ENCODE measurements at places on chromosomes 4 and X.

- DNase-seq, result peak; percentile 1
Measured at GRCh38 chrX:141619336-141619735, 29.8 kb downstream of the SPANXA2 start.

- no peak for DNase-seq
Measured at GRCh38 chrX:132206259-132206658, 13.0 kb downstream of the RAP2C start.

DNA sequence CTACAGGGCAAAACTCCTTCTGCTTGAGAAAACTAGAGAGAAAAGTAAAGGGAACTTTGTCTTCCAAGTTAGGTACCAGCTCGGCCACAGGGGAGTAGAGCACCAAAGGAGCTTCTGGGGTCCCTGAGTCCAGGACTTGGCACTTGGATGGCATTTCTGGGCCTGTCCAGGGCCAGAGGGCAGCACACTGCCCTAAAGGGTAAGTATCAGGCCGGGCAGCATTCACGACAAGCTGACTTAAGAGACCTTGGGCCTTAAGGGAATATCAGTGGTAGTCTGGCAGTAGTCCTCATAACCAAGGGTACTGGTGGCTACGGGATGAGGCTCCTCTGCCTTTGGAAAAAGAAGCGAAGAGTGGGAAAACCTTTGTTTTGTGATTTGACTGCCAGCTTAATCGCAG, 632.7 kb downstream of the KLHL13 start:
- DNase-seq, result no peak

- no peak for DNase-seq
Measured at GRCh38 chr4:12924253-12924652, 559.9 kb downstream of the RAB28 start.

- no peak for DNase-seq
Measured at GRCh38 chrX:87067795-87068369, 449.7 kb upstream of the KLHL4 start.

- DNase-seq, result no peak
Measured at GRCh38 chr4:163649557-163650091, 155.1 kb downstream of the TMA16 start.

GRCh38 chr4:137994853-137995252, 247.3 kb downstream of the SLC7A11 start:
- DNase-seq, result peak; percentile 69

GRCh38 chrX:149255860-149256259, 249.2 kb downstream of the IDS start:
- no peak for DNase-seq

DNA sequence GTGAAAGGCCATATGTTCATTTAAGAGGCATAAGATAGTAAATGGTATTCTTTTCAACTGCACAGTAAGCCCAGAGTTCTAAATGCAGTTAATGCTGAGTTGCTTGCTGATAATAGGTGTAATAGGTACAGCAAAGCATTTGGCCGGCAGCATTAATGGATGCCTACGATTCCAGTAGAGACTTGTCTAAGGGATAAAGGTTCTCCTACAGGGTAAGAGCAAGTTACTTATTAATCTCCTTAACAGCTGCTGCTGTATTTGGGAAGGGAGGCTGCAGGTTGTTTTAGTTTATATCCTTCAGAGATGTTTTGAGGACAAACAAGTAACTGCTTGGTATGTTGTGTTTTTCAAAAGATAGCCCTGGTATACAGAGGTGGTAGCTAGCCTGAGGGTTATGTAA, 16.8 kb downstream of the TSPAN7 start:
- DNase-seq, result no peak

GRCh38 chr4:121943941-121944340, 7.9 kb downstream of the TRPC3 start:
- no peak for DNase-seq

DNA sequence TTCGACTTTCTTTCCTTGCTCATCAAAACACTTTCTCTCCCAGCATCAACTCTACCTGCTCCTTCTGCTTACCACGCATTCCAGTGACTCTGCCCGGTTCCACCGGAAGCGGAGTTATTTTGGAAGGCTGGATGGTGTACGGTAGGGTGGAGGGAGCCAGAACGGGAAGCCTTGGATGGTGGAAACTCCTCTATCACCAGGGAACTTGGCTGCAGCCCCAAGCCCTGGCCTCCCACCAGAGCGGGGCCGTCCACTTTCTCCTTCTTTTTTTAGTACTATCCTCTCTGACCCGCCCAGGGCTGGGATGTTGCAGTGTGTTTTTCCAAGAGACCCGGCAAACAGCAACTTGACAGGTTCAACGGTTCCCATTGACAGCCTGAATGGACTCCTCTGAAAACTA, 27.6 kb downstream of the ADGRG2 start:
- no peak for DNase-seq

DNA sequence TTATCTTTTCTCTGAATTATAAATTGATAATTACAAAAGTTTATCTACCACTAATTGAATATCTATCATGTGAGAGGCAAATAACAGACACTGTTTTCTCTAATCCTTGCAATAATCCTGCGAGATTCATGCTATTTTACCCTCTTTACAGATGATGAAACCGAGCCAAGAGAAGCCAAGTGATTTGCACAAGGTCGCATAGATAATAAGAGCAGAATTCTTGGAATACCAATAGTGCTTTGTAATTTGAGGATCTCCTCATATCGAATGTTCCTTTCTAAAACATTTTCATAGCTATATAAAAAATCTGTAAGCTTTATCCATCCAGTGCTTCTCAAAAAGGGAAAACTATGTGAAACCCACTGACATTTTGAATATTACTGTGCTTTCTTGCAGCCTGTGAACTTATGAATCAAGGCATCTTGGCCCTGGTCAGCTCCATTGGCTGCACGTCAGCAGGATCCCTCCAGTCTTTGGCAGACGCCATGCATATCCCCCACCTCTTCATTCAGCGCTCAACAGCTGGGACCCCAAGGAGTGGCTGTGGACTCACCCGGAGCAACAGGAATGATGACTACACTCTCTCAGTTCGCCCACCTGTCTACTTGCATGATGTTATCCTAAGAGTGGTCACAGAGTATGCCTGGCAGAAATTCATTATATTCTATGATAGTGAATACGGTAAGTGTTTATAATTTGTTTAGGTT, 743.8 kb upstream of the ATOH1 start:
- DNase-seq, result no peak

GRCh38 chr4:184513802-184514120, 39.4 kb upstream of the IRF2 start:
- DNase-seq, result no peak

DNA sequence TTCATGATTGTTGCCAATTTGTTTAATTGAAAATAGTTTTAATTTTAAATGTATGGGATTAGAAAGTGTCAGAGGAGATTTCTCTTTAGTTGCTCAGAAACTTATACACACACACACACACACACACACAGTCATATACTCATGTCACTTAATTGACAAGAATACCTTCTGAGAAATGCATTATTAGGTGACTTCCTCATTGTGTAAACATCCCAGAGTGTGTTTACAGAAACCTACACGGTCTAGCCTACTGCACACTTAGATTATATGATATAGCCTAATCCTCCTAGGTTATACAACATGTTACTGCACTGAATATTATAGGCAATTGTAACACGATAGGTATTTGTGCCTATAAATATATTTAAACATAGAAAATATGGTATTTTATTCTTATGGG, 1327.4 kb downstream of the FSTL5 start:
- DNase-seq, result no peak

DNA sequence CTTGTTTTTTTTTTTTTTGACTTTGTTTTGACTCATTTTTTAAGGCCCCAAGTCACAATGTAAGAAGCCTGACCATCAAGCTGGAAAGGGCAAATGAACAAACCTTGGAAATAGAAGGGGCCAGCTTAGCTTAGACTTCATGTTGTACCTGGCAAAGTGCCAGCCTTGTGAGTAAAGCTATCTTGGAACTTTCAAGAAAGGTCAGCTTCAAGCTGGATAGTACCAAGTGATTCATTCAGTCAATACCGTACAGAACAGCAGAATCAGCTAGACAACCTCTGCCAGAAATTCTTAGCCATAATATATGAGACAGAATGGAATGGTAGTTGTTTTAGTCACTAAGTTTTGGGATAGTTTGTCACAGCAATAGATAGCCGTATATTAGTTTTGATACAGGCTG, 1492.2 kb upstream of the TENM3 start:
- peak; percentile 0 for DNase-seq

DNA sequence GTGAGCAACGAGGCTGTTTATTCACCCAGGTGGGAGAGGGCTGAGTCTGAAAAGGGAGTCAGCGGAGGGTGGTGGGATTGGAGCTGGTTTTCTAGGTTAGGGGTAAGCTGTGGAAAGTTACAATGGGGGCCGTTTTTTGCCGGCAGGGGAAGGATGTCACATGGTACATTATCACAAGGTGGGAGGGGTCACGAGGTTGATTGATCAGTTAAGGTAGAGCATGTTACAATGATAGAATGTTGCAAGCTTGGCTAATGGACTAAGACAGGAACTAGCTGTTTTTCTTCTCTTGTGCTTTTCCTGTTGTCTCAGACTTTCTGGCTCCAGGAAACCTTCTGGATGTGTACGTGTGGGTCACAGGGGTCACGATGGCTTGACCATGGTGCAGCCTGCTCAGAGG, 536.3 kb upstream of the HTR2C start:
- no peak for DNase-seq

DNA sequence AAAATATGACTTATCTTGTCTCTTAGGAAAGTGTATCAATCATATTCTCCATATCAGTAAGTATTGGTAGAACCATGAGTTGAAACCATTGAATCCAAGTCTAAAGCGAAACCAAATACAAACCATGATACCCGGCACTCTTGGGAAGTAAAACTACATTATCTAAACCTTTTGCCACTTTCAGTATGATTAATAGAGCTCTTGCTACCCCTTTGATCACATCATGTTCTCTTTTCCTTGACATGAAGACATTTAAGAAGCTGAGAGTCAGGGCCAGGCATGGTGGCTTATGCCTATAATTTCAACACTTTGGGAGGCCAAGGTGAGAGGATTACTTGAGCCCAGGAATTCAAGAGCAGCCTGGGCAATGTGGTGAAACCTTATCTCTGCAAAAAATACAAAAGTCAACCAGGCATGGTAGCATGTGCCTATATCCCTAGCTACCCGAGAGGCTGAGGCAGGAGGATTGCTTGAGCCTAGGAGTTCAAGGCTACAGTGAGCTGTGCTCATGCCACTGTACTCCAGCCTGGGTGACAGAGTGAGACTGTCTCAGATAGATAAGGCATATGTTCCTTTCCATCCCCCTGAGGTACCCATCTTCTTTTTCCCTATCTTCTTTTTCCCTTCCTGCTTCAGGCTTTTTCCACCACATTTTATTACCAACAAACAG, 45.4 kb downstream of the CEP135 start:
- DNase-seq, result no peak

- no peak for DNase-seq
Measured at GRCh38 chrX:151754641-151755215, 20.2 kb downstream of the CNGA2 start.

DNA sequence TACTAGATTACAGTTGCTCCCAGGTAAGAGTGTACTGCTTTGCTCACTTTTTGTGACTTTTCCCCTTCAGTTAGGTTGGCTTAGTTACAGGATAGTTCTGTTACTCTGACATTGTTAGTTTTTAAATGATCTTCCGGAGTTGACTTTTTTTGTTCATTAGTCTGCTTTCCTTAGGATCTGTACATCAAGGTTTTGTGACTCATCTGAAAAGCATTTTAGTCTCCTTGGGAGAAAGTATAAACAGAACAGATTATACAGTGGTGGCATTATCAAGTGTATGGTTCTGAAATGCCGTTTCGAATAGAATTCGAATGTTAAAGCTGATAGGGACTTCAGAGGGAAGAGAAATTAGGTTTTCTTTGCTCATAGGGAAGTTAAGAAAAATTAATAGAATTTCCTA, 63.3 kb downstream of the USP9X start:
- peak; percentile 39 for DNase-seq

DNA sequence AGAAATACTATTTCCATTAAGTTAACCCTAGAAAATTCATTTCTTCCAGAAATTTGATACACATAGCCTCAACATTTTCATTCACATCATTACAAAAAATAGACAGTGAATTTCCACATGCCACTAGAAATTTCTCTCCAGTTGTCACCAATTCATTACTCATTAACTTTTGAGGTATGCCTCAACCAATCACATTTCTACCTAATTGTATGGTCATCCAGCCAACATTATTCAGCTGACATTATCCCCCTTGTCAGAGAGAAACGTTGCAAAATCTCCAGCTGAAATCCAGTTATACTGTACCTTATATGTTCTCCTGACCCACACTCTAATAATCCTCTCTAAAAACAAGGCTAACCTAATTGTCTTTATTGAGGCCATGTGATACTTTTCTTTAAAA, 24.8 kb downstream of the FRYL start:
- no peak for DNase-seq

DNA sequence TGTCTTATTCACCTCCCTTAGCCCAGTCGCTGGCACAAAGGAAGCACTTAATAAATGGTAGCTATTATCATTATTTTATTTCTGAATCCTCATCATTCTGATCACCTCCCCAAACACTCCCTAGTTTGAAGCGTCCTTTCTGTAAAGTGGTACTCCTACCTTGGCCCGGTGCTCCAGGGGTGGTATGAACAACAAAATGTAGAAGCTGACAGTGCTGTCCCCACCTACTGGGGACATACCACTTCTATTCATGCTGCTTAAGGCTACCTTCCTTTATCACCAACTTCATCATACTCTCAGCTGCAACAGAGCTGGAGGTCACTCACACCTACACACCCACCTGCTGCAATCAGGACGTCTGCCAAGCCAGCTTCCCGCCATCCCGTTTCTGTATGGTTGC, 40.8 kb upstream of the APLN start:
- no peak for DNase-seq

DNA sequence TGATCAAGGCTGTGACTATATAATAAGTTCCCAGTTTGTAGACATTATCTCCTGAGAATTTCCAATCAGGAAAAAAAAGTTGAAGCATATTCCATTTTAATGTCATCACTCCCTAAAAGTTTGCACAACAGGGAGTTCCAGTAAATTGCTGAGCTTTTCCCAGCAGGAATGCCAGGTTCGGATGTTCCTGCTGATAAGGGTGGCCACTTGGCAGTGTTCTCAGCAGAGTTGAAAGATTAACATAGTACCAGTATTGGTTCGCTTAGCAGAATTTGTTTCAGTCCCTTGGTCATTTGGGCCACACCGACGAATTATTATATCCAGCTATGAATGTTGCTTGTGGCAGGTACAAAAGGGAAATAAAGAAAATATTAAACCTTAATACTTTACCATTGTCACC, 5.2 kb upstream of the CXCL2 start:
- no peak for DNase-seq

DNA sequence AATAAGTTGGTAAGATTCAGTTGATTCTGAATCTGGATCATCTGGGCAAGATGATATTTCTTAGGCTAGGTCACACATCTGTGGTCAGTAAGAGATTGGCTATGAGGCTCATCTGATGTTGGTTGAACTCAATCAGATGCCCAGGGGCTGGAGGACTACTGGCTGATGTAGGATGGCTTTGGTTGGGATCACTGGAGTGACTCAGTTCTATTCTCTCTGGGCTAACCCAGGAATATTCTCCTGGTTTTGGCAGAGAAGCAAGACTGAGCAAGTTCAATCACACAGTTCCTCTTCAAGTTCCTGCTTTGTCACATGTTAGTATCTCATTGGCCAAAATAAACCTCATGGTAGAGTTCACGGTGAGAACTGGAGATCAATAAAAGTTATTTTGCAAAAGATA, 902.3 kb upstream of the SLIT2 start:
- DNase-seq, result no peak

Measured in GM23248 (cell line).